Epithelial cell of proximal tubule (primary cell): ENCODE measurements at places on chromosomes 12 and 14. TPM values are rescaled to one million over a fixed set of nuclear protein-coding genes. Genes with fewer than 3 reads are reported as not detected.
A peak's percentile ranks its signal among the peaks of the same experiment; 100 is the strongest.

GRCh38 chr14:87767567-87767901, 225.4 kb downstream of the GALC start:
- no peak for DNase-seq

DNA sequence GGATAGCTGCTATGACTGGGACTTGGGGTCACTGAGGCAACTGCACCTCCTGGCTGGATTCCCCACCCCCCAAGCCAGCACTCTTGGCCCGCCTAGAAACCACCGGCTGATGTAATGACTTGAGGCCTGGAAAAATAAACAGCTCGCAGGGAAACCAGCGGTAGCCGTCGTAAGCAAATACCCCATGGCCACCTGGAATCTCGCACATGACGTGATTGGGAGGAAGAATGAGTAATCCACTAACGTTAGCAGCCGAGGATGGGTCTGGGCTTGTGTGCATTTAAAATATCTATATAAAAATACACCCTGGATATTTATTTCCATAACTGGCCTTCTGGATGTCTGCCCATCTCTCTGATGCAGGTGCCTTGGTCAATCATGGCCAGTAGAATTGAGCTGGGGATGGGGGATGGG, 120.1 kb downstream of the SMOC1 start:
- no peak for DNase-seq

DNA sequence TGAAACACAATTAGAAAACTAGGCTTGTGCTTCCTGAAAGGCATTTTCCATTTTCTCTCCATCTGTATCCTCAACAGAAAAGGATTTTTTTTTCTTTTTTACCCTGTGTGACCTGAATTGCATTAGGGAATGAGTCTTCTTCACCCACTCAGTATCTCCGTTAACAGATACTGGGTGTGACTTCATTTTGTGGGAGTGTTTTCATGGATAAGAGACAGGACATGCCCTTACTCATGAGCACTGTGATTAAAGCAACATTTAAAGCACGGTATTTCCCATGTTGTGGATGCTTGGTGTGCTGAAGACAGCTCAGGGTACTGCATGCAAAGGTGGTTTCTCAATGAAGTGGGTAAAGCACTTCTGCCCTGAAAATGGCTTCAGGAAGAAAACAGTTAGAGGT, 1397.3 kb upstream of the TMEM132C start:
- DNase-seq: no peak

The SLC7A7 gene
- 3.5 and 5.6 TPM in 2 replicates for total RNA-seq

The ACSS3 gene
- 2.5 and 3.4 TPM in 2 replicates for total RNA-seq

- DNase-seq: no peak
These were observed 72.4 kb downstream of the IQSEC3 start for GRCh38 chr12:138898-139534.

GRCh38 chr14:65206448-65207096, 104.3 kb upstream of the MAX start:
- no peak for DNase-seq

- no peak for DNase-seq
These were observed 328.2 kb upstream of the NOVA1 start for GRCh38 chr14:26925876-26926584.

DNA sequence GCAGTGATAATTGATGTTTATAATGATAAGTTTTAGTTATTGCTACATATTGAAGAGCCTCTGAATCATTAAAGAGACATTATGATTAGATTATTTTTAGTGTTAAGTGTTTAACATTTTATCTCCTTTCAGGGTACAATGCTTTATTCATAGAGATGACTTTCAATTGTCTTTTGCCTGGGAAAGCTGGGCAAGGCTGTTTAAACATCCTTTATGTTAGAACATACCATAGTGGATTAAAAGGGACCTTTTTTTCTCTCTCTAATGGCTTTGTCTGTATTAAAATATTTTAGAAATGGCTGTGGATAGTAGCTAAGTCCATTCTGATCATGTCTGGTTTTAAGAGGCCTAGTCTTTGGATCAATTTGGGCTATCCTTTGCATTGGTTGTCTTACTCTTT, 427.5 kb upstream of the MIS18BP1 start:
- no peak for DNase-seq

The TC2N gene
- 3.0 and 5.1 TPM in 2 replicates for total RNA-seq

DNA sequence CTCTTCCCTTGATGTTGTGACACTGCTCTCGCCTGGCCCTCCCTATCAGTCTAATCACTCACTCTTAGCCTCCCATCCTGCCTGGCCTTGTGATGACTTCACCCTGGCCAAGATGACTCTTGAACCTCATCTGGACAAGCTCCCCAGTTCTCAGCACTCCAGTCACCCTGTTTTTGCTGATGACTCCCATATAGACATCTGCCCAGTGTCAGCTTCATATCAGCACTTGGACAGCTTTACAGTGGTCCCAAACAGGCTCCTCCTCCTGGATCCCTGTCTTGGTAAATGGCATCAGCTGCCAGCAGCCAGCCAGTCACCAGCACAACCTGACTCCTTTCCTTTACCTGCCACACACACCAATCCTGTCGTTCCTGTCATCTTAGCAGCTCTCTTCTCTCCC, 104.2 kb downstream of the POLR3B start:
- DNase-seq: no peak

GRCh38 chr12:95417372-95417771, 56.6 kb upstream of the METAP2 start:
- no peak for DNase-seq

- DNase-seq: no peak
These were observed 196.2 kb upstream of the NUDT4 start for GRCh38 chr12:93181409-93181965.

GRCh38 chr12:39958377-39958776, 147.5 kb downstream of the SLC2A13 start:
- no peak for DNase-seq

GRCh38 chr12:91019455-91019854, 14.7 kb upstream of the EPYC start:
- no peak for DNase-seq

The MYO1H gene
- not detected in 2 replicates for total RNA-seq

GRCh38 chr14:80202888-80203562, 8.3 kb downstream of the DIO2 start:
- DNase-seq: no peak

DNA sequence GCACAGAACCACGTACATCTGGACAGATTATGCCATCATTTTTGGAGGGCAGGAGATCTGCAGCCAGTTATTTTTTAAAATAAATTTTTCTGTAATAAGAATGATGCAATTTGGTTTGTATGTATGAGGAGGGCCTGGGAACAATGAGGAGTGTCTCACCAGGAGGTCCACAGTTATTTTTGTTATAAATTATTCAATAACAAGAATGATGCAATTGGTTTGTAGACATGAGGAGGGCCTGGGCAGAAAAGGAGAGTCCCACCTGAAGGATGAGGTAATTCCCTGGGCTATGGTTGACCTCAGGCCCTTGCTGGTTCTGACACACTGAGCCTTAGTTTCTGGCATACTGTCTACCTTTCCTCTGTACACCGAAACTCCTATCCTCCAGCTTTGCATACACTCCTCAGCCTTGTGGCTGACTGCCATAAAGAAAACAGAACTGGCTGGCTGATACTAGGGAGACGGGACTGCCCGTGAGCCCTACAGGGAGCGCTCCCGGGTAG, 9.0 kb upstream of the DCD start:
- DNase-seq: no peak

- DNase-seq: no peak
These were observed 1.2 kb upstream of the SMIM41 start for GRCh38 chr12:52078276-52078675.

The ZNF891 gene
- 0.40 and 0.43 TPM in 2 replicates for total RNA-seq

GRCh38 chr12:44627387-44628166, 248.5 kb downstream of the NELL2 start:
- no peak for DNase-seq

The DHRS2 gene
- total RNA-seq: 0.69 and 0.80 TPM in 2 replicates

The GSKIP gene
- total RNA-seq: 34.8 and 42.6 TPM in 2 replicates

The CAPRIN2 gene
- 19.8 and 22.7 TPM in 2 replicates for total RNA-seq

DNA sequence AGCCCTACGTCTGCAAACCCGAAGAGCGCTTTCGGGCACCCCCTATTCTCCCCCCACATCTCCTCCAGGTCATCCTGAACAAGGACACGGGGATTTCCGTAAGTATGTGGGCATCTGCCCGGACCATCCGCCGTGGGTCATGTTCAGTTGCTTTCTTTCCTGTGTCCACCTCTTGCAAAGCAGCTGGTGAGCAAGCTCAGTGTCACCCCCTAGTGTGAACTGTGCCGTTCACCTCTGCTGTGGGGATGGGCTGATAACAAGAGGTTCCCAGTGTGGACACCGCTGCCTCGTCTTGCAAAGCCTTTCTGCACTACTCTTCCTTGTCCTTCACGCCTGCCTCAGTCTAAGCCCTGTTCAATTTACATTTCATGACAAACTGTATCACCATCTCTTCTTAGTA, 8.6 kb downstream of the PRKAB1 start:
- no peak for DNase-seq

The SLC17A8 gene
- not detected in 2 replicates for total RNA-seq

The PGF gene
- total RNA-seq: 6.1 and 7.0 TPM in 2 replicates

- no peak for DNase-seq
These were observed 393.1 kb upstream of the RGS6 start for GRCh38 chr14:71538938-71539649.

- no peak for DNase-seq
These were observed 253.0 kb upstream of the FLRT2 start for GRCh38 chr14:85276979-85277228.

GRCh38 chr12:104181313-104181712, 34.3 kb upstream of the TXNRD1 start:
- DNase-seq: peak; percentile 76

DNA sequence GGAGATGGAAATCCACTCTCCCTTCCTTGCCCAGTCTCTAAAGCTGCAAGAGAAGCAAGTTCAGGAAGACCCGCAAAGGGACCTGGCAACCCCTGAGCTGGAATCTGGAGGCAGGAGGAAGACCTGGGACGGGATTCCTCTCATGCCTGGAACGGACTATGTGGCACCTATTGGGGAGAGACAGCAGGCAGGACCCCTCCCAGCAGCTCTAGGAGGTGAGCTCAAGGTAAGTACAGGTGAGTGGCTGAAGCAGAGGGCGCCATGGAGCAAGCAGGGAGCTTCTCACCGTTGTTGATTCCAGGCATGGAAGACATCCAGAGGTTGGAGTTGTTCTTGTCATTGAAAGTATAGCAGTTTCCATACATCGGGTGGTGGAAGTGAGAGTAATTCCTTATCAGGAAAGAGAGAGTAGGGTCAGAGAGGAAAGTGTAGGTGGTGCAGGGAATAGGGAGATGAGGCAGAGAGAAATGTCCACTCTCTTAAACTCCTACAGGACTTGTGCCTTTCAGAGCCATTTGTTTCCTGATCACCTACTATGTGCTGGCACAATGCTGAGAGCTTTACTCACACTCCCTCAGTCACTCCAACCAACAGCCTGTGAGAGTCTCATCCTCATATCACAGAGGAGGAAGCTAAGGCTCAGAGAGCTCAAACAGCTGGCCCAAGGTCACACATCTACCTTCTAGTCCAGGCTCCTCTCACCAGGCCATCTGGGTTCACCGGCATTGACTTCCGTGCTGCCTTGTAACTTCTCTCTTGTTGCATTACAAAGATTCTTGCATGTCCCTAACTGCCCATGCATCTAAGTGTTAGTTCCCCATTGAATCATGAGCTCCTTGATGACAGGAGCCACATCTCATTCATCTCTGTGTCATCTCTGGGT, 13.9 kb upstream of the TNFRSF1A start:
- DNase-seq: no peak

GRCh38 chr14:104752423-104752734, 568 bp upstream of the SIVA1 start:
- DNase-seq: no peak

- no peak for DNase-seq
These were observed 49.2 kb downstream of the LIN52 start for GRCh38 chr14:74133833-74134481.

GRCh38 chr12:120148011-120148410, 31.5 kb upstream of the RAB35 start:
- DNase-seq: no peak

The SLC25A47 gene
- not detected in 2 replicates for total RNA-seq
